ENCODE measurements at places on chromosomes 1 and 21.

GRCh38 chr1:14915356-14916054 lies 238.0 kb upstream of the TMEM51 start:
- no peak for DNase-seq

- no peak for DNase-seq
Observed at GRCh38 chr1:172356620-172357019, 63.9 kb upstream of the C1orf105 start.

- peak; percentile 58 for DNase-seq
Observed at GRCh38 chr1:1397839-1398523, 1.2 kb downstream of the CCNL2 start.

DNA sequence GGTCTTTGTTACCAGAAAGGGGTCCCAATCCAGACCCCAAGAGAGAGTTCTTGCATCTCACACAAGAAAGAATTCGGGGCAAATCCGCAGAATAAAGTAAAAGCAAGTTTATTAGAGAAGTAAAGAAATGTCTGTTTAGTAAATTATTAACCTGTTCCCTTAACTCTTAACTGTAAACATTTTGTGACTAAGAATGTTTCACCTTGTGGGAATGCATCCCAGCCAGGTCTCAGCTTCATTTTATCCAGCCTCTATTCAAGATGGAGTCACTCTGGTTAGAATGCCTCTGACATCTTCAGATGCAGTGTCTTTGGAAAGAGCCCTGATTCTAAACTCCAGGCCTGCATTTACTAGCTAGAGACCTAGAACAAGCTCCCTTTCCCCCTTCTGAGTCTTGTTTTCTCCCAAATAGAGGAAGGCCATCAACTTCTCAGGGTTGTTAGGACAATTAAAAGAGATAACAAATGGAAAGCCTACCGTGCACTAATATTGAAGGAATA lies 4.5 kb upstream of the FABP3 start:
- no peak for DNase-seq

DNA sequence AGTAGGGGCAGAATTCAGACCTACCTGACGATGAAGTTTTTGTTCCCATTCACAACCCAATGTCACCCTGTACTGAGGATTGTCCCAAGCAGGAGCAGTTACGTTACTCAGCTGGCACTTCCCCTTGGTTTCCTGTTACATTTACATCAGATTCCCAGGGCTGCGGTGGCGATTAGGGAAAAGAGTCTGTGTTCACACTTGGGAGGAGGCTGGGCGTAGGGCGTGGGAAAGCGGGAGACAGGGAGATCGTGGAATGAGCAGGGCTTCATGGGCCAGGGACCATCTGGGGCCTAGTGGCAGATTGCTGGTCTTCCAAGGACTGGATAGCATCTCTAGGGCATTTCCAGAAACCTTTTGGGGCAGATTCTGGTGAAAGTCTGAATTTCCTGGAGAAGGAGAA lies 39.0 kb downstream of the TBX19 start:
- DNase-seq = no peak

- DNase-seq = no peak
Observed at GRCh38 chr1:17949511-17949910, 158.1 kb upstream of the IGSF21 start.

- DNase-seq = no peak
Observed at GRCh38 chr1:195345149-195345548, 1263.1 kb downstream of the KCNT2 start.

- DNase-seq = no peak
Observed at GRCh38 chr1:233390842-233391737, 63.6 kb downstream of the MAP3K21 start.

DNA sequence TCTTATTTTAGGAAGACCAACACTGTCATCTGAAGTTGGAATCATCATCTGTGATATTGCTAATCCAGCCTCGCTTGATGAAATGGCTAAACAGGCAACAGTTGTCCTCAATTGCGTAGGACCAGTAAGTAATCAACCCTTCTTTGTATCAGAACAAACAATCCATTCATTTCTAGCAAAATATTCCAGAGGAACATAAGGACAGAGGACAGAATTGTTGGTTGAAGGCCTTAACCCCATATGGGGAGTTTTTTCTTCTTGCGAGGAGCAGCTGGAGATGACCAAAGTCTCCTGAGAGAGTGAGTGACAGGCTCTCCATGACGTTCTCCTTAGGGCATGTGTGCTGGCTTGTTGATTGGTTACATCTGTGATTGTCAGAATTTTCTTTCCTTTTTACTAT lies 2.7 kb downstream of the SCCPDH start:
- DNase-seq = no peak

DNA sequence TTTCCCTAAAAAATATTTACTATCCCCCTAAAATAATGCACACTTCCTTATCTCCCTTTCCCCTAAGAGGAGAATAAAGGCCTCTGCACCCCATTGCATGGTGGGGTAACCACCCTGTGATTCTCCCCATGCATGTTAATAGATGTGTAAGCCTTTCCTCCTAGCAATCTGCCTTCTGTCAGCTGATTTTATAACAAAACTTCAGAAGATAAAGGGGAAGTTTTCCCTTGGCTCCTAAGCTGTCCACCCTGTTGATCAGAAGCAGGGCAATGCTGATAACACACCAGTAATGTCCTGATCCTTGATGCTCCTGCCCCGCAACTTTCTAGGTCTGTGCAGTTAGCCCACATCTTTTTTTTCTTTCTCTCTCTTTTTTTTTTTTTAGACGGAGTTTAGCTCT lies 11.4 kb upstream of the RNF187 start:
- DNase-seq = no peak

- DNase-seq = no peak
Observed at GRCh38 chr1:198651650-198652400, 13.0 kb downstream of the PTPRC start.

- DNase-seq = no peak
Observed at GRCh38 chr1:24045771-24046170, 65.6 kb upstream of the SRSF10 start.

DNA sequence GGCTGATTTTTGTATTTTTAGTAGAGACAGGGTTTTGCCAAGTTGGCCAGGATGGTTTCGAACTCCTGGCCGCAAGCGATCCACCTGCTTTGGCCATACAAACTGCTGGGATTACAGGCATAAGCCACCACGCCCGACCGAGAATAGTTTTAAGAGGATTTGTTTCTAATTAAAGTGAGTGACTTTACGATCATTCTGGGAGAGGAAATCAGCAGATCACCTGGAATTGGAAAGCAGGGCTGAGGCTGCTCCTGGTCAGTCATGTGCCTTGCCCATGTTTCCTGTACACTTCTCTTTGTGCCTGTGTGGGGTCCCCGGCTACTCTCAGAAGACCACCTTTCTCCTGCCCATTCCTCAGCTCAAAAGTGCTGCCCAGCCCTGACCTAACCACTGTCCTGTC lies 33.9 kb downstream of the ZBTB8B start:
- no peak for DNase-seq

DNA sequence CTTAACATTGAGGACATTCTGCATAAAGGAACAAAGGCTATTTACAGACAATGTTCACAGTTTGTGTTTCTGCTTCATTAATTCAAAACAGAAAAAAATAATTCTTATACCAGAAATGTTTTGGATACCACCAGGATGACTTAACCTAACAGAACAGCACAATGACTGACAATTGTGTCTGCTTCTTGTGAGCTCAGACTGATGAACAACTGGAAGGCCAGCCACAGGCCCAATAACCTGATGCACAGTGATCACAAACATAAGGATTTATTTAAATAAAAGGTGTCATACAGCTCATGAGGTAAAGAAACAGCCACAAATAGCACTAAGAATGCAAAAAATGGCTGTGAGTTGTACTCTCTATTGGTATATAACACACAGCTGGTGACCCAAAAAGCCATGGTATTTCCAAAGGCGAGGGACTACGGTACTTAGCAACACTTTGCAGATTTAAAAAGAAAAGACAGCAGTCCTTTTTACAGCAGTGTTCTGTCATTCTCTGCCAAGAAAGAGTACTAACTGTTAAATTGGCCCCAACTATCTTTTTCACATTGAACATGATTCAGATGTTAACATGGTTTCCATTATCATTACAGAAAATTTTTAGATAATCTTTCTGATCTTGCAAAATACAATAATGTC lies 32.1 kb upstream of the DDAH1 start:
- no peak for DNase-seq

DNA sequence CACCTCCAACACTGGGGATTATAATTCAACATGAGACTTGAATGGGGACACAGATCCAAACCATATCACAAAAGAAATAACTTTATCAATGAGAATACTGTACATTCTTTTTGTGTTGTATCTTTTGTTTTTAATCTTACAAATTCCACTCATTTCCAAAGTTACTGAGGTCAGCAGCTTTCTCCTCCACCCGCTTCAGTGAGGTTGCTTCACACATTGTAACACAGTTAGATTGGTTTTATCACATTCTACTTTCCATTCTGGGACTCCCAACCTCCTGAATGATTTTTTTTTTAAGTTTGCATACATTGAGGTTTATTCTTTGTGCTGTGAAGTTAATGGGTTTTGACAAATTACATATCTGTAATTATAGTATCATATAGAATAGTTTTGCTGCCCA lies 43.8 kb downstream of the DDAH1 start:
- no peak for DNase-seq

DNA sequence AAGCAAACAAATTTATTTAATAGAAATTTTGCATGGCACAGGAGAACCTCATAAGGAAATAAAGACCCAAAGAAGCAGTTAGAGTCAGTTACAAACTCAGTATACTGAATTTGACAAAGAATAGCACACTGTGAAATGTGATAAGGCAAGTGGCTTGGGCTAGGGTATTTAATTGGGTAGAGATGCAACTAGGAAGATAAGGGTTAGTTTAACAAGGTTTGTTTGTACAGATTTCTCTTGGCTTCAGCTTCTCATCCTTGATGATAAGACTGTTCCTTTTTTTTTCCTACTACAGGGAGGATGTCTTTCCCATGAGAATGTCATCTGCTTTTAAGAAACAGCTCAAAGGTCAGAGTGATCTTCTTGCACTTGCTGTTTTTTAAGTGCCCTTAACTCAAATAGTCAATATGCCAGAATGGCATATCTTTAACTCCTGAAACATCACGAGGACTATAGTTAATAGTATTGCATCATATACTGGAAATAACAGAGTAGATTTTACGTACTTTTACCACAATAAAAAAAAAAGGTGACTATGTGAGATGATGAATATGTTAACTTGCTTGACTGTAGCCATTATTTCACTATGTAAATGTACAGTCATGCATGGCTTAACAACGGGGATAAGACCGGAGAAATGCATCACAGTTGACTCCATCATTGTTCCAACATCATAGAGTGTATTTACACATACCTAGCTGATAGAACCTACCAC lies 9.2 kb upstream of the TRAF3IP3 start:
- no peak for DNase-seq

DNA sequence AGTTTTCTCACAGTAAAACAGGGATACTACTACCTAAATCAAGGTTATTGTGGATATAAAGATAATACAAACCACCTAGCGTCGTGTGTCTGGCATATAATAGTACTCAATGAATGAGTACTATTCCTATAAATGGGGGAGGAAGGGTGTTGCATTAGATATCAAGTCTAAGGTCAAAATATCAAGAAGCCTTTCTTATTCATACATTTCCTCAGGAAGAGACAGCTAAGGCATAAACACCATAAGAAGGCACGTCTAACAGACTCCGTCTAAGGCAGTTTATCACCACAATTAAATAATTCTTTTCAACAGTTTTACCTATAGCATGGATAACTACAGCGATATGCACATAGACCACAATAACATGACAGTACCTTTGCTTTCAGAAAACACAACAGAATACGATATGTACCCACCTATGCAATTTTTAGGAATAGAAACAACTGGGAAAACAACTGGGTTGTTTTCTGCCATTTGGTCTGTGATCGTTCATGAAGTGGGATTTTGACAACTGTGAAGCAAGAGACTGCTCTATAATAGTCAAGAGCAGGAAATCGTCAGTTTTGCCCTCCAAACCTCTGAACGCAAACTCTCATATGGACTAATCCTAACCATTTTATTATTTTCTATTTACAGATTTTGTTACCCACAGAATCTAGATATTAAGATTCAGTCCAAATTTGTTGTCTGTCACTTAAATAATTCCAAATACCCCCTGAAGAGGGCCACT lies 53.1 kb downstream of the HNRNPR start:
- no peak for DNase-seq

DNA sequence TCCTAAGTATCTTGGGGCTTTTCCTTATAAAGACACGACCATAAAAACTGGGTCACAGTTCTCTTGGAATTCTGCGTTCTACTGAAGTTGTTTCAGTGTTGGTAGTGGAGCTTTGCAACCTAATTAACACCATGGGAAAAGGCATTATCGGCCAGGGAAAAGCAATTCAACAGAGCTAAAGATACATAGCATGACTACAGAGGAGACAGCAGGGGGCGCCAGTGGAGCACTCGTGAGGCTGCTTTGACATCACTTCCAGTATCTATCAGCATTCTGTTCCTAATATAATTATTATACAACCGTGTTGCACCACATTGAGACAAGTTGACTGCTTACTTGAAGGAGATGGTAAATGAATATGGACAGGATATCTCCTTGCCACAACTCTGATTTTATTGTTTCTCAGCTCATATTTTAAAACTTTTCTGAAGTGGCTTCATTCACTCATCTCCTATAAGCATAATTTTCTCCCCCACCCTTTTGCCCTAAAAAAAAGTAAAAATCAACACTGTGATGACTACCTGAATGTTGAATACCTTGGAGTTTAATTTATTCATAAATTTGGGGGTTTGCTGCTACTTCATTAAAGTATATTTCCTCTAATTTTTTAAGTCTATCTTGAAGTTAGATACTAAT lies 39.4 kb downstream of the ZP4 start:
- no peak for DNase-seq

- no peak for DNase-seq
Observed at GRCh38 chr1:93703643-93704042, 22.0 kb upstream of the BCAR3 start.

DNA sequence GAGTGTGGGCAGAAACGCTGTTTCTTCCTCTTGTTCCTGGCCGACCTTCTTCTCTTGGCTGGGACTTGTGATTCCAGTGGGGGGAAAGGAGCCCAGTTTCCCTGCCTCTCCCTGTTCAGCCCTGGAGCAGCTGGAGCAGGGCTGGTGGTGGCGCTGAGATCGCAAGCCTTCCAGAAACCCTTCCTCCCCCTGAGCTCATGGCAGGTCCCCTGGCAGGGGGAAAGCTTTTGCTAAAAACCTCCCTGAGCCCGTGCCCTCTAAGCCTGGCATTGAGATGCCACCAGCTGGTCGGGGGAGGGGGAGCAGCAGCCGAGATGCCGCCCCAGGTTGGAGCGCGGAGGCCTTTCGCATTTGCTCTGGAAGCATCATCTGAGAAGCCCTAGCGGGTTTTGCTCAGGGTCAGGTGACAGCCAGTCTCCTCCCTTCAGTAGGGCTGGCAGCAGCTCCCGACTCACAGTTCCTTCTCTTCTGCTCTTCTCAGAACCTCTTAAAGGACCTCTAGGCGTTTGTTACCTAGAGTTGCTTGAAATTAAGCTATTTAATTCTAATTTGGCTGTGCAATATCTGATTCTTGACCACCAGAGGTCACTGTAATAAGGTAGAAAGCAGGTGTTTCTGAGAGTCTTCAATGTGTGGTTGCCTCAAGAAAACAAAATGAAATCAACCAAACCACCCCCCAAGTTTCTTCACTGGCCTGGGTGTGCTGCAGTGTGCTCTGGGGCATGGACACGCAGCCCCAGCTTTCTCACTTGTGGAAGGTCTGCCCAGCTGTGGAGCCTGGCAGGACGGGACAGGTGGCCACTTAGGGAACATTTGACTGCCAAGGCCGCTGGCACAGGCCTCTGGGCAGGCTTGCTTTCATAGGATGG lies 257.3 kb downstream of the CAMTA1 start:
- no peak for DNase-seq

- DNase-seq = no peak
Observed at GRCh38 chr1:155938220-155938627, 3.2 kb upstream of the RXFP4 start.

Data from Right ventricle myocardium inferior (tissue), 1 donor.